COLO829 (cell line): ENCODE measurements at places on chromosomes 5 and 9.

GRCh38 chr5:17075236-17075635, 139.1 kb upstream of the MYO10 start:
- DNase-seq = no peak

- DNase-seq = no peak
Measured at GRCh38 chr5:45260292-45260691, 435.9 kb downstream of the HCN1 start.

- DNase-seq = no peak
Measured at GRCh38 chr5:180341595-180341994, 11.5 kb downstream of the GFPT2 start.

DNA sequence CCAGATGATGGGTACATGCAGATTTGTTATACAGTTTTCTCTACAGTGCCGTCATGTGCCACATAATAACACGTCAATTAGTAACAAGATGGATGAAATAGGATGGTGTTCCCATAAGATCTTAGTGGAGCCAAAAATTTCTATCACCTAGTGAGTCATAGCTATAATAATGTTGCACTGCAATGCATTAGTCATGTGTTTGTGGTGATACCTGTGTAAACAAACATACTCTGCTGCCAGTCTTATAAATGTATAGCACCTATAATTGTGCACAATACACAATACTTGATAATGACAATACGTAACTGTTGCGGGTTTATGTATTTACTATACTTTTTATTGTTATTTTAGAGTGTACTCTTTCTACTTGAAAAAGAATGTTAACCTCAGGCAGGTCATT, 865.4 kb downstream of the MAT2B start:
- DNase-seq = no peak

GRCh38 chr9:112241491-112241890, 66.4 kb upstream of the SUSD1 start:
- DNase-seq = no peak

DNA sequence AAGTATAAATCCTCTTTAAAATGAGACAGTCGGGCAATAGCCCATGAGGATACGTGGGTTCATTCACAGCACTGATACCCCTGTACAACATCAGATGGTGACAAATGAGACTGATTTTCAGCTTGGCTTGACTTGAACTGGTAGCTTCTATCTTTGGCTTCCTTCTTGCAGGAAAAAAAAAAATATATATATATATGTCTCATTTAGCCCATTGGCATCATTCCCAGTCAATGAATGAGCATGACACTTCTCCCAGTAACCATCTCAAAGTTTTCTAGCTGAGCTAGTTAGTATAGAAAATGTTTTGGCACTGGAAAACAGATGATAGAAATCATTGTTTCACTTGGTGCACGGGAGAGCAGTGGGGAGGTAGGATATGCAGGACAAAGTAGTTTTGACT, 222.5 kb upstream of the TAS2R1 start:
- no peak for DNase-seq

GRCh38 chr9:135085830-135086546, 1.5 kb upstream of the OLFM1 start:
- peak; percentile 84 for DNase-seq

DNA sequence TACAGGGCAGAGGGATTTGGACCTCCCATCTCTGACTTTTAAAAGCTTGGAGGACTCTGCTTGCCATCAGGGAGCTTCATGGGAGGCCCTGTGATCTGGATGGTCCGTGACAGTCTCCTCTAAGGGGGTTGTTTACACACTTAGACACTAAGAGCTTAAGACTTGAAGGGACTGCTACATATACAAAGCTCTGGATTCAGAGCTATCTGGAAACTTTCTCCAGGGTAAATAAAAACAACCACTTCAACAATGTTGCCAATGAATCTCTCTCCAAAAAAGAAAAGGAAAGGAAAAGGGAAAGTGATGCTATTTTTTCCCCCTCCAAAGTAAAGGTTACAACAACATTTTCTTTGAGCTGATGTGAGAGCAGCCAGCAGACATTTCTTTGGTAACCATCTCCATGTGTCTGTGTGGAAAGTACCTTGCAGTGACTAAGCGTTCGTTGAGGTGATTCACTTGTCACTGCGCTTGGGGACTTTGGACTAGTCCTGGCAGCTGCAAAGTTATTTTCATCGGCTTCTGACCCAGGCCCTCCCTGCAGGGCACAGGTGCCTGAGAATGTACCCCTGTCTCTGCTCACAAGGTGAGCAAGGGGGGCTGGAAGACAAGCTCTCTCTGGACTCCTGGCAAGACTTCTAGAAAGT, 262.1 kb upstream of the KLF4 start:
- no peak for DNase-seq

- no peak for DNase-seq
Measured at GRCh38 chr9:133735931-133736330, 2.2 kb downstream of the SARDH start.

DNA sequence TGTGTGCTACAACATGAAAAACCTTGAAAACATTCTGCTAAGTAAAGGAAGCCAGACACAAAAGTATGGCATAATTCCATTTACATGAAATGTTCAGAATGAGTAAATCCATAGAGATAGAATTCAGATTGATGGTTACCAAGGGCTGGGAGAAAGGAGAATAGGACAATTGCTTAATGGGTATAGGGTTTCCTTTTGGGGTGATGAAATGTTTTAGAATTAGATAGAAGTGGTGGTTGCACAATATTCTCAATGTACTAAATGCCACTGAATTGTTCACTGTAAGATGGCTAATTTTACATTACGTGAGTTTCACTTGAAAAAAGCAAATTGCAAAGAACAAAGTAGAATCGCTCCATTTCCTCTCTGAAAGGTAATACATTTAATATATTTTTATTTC, 43.0 kb upstream of the GAS1 start:
- DNase-seq = no peak

DNA sequence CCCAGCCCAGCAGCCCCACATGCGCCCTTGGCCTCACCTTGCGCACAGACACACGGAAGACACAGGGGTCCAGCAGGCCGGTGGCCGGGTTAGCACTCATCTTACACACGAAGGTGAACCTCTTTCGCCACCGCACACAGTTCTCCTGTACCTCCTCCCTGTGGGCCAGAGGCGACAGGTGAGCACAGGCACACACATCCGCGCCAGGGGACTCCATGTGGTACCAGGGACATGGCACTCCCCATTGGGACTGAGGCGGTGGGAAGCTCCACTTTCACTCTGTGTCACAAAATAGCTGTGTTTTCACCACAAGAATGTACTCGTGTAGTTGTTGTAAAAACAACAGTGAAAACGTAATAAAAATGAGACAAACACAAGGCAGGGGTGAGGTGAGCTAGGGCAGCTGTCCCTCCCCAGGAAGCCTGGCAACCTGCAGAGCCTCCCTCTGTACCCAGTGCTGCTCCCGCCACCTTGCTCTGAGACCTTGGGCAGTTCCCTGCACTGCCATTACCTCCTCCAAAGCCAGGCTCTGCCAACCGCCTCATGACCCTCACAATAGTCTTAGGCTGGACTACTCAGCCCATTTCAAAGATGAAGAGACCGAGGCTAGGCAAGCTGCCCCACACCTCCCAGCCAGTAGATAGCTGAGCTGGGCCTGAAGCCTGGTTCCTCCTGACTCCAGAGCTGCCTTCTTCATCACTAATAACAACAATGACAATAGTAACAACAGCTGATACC, 16.3 kb upstream of the DPM2 start:
- no peak for DNase-seq

- DNase-seq = no peak
Measured at GRCh38 chr9:96108691-96109380, 193.1 kb downstream of the HSD17B3 start.

DNA sequence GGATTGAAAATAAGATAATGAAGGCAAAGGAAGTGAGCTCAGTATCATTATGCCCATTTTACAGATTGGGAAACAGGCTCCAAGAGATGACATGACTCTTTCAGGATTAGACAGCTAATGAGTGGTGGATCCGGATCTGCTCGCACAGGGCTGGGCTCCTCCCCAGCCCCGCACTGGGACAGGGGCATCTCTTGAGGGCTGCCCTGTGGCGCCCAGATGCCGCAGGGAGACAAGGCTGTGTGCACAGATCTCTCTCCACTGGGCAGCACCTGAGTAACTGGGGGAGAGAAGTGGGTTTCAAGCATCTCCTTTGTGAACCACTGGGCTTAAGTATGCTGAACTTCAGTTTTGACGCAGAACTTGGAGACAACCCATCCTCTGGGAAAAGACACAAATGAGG, 43.9 kb downstream of the ADAMTS2 start:
- no peak for DNase-seq

- DNase-seq = no peak
Measured at GRCh38 chr5:111116550-111116949, 24.4 kb downstream of the WDR36 start.

- no peak for DNase-seq
Measured at GRCh38 chr5:79762929-79763328, 73.3 kb downstream of the CMYA5 start.

DNA sequence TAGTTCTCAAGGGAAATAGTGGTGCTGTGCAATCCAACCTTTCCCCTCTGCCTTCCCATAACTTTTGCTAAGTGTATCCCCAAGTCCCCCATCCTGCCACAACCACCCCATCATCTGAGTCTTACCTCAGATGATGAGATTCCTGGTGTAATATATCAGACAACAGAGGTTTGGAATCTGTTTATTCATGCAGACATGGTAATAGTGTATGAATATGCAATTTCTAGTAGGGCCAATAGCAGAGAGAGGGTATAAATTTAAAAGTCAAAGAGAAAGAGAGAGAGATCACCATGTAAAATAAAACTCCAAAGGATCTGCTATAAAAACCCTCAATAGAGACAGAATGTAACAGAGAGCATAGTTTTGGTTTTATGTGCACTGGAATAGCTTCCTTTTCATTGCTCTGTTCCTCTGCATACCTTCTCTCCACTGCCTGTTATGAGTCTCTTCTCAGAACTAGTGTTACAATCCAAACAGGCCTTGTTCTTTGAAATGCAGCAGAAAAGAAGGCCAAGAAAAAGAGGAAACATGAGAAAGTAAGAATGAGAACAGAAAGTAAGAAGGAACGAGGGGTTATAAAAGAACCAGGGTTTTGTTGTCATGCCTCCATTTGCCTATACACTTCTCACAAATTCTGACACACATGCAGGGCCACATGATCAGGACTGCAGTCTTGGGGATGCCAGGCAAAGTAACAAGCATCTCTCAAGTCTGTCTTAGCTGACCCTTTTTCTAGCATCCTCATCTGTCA, 278.0 kb downstream of the CETN3 start:
- DNase-seq = no peak

DNA sequence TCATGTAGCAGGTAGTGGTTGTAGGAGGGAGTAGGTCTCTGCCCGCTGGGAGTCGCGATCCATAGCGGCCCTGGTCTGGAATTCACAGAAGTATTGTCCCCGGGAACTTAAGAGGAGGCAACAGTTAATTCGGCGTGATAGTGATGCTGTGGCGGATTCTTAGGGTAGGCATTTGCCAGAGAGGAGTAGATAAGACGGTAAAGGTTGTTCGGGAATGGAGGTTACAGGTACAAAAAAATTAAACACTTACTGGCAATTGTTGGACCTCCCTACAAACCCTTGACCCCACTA, 679 bp downstream of the SMC5 start:
- no peak for DNase-seq

DNA sequence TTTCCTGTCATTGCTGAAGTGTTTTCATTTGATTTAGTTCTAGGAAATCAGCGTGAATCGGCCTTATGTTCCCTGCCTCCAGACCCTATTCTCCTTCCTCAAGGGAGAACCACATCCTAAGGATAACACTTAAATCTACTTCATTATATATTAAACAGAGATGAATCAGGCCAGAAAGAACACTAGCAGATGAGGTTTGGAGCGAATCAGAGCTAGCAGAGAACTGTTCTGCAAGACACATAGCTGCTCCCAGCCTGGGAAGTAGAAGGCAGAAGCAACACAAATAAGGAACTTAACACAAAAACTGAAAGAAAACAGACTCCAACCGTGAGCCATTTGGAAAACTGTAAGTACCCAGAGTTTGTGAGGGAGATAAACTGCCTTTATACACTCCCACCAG, 718.2 kb downstream of the SEMA5A start:
- no peak for DNase-seq

DNA sequence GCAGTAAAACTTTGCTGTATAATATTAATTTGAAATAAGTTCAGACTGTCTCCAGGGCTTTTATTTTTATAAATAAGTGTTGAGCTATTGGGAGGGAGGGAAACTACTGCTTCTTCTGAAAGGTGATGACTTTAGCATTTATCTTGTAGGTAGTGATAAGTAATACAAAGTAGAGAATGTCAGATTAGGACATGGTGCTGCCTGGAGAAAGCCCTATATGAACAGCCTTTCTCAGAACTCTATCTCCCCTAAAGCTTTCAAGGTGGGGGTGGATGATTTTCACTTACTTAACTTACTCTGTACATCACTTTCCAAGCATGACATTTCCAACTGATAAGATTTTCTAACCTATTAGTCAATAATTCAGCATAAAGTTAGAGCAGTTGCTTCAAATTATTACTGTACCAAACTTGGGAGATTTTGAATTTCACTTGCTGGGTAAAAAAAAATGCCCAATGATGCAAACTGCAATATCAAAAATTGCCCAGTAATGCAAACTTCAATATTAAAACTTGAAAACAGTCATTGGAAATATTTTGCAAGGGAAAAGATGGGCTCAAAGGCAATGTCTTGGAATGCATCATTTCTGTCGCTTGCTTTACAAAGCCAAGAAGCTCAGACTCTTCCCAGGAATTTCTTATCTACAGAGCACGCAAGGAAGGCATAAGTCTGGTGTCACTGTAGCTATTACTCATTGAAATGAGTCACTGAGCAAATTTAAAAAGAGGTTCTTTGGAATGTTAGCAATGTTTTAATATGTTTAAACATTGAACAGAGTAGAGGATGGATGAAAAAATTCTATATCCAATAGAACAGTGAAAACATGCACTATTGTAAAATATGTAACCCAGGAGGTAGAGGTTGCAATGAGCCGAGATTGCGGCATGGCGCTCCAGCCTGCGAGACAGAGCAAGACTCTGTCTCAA, 569.5 kb downstream of the PSAT1 start:
- peak; percentile 84 for DNase-seq

DNA sequence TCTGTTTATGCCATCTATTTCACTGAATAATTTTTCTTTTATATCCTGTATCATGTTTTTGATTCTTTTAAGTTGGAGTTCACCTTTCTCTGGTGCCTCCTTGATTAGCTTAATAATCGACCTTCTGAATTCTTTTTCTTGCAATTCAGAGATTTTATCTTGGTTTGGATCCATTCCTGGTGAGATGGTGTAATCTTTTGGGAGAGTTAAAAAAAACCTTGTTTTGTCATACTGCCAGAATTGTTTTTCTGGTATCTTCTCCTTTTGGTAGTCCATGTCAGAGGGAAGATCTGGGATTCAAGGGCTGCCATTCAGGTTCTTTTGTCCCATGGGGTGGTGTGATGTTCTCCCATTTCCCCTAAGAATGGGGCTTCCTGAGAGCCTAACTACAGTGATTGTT, 800.8 kb upstream of the TYRP1 start:
- DNase-seq = no peak

DNA sequence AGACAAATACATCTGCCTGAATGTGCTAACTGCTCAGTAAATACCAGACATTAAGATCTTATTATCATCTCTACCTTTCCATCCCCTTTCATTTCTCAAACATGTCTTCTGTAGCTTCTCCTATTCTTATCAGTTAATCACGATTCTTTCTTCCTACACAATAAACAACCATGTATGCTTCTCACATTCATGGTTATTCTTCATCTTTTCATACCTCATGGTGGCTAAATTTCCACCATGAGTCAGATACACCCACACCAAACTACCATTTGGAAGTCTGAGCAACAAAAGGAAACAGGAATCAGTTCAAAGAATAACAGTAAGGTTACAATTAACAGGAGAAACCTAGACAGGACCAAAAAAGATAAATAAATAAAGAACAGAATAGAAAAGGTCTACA, 7.7 kb downstream of the ZNF622 start:
- DNase-seq = no peak

- DNase-seq = no peak
Measured at GRCh38 chr5:139655727-139656271, 7.7 kb downstream of the CXXC5 start.
